ENCODE measurements at places on chromosomes 7 and 10. TPM values are rescaled to one million over a fixed set of nuclear protein-coding genes. Genes with fewer than 3 reads are reported as not detected.

The DLX6 gene
- not detected for total RNA-seq

The FANK1 gene
- not detected for total RNA-seq

The TMEM236 gene
- 0.05 TPM for total RNA-seq

The ANXA8 gene
- 0.24 TPM for total RNA-seq
